ENCODE measurements at places on chromosomes 2 and 18.
A peak's percentile ranks its signal among the peaks of the same experiment; 100 is the strongest.

GRCh38 chr18:60935041-60935910, 398.0 kb upstream of the CDH20 start:
- no peak for DNase-seq

DNA sequence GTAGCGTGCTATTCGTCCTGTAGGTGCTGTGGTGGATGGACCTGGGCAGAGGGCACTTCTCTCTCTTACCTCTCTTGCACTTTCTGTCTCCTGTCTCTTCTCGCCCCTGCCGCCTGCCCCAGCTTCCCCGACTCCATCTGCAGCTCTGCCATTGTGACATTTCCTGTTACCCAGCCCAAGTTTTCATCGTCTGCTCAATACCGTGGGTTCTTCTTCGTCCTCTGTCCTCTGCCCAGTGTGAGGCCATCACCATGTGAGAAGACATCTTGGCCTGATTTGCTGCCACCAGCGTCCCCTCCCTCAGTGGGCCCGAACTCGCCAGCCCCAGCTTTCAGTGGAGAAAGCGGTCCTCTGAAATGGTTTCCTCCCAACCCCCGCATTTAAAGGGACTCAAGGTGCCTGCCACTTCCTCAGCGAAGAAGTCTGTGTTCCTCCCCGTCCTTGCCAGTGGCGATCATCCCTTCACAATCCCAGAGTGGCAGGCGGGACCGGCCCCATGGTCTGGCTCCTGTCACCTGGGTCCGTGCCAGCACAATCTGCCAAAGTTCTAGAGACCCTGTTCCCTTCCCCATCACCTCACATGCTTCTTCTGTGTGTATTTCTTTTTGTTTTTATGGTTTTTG, 18.0 kb downstream of the TGOLN2 start:
- DNase-seq: no peak

DNA sequence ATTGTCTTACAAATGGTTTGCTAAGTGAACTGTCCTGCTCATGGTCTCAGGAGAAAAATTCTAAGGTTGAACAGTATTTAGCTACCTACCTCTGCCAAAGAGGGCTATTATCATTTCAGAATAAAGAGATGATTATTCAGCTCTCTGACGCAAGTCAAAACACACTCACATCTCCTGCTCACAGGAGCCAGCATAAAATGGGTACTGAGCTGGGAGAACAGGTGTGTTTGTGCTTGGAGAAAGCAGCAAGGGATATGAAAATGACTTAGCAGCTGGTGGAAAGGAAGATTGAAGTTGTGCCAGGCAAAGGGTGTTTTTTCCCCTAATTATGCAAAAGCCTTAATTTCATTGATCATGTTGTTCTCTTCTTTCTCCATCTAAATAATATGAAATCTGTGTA, 47.3 kb upstream of the TANK start:
- DNase-seq: no peak

DNA sequence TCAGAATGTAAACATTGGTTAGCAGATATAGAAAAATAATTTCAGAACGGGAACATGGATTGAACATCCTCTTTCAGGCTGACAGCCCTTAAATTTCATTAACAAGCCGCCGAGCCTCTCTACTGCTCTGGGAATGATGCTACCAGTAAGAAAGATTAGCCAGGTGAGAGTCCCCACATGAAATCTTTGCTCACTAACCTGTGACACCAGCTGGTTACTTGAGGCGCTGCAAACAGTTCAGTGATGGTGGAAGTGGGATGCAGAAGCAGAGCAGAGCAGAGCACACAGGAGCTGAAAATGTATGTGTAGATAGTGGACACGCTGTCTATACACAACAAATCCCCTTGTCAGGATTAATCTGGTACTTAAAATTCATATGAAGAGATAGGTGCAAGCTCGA, 721.1 kb downstream of the DPP10 start:
- DNase-seq: no peak

GRCh38 chr2:157696036-157696435, 67.4 kb upstream of the ACVR1C start:
- DNase-seq: no peak

DNA sequence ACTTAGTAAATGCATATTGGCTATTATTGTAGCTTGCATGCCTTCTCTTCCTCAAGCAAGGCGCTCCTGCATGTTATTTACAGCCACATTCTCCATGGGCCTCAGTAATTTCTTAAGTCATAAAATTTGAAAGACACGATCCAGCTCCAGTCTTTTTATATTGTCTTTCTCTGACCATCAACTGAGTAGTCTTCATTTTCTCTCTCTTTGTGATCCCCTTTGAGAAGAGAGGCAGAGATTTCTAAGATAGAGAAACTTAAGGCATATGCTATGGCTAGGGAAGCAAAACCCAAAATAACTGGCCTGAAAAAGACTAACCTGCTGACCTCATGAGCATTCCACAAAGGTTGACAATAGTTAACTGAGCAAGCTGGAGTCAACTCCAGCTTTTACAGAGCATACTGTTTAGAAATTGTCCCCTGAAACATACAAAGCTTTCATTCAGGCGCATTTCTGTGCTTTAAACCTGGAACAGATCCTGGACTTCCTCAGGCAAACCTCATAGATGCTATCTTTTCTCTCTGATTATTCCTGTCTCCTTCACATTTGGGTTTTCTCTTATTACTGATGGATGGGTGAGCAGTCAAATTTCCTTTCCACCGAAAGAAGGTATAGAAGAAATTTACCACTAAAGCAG, 4.6 kb downstream of the DPP4 start:
- no peak for DNase-seq

DNA sequence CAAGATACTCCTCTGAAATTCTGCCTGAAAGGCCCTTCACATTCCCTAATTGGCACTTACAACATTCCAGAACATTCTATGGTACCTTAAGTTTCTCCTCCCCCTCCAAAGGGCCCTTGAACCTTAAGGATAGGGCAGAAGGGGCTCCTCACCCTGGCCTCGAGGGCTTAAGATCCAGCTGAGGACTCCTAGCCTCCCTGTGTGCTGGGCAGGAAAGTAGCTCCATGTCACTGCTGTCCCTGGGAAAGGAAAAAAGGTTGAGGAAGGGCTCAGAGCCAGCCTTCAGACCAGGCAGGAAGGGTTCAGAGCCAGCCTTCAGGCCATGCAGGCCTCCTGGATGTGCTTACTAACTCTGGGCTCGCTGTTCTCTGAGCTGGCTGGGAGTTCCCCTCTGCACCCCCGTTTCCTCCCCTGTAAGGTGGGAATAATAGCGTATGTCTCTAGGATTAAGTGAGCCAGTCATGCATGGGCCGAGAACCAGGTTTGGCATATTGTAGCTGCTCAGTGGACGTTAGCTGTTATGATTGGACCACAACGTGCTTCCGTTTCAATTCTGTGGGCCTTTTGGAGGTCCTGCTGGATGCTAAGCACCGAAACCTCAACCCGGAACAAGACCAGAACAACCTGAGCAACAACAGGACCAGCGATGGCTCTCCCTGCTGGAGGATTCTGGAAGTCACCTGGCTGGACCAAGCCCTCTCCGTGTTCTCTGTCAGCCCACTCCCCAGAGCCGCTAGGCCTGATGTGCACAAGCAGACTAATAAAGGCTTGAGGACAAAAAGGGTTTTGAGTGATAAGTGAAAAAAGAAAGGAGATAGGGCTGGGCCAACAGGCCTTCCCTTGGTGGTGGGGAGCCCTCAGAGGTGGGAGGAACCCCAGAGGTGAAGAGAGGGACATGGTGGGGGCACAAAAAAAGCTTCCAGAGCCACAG, 1.0 kb upstream of the B3GNT7 start:
- no peak for DNase-seq

DNA sequence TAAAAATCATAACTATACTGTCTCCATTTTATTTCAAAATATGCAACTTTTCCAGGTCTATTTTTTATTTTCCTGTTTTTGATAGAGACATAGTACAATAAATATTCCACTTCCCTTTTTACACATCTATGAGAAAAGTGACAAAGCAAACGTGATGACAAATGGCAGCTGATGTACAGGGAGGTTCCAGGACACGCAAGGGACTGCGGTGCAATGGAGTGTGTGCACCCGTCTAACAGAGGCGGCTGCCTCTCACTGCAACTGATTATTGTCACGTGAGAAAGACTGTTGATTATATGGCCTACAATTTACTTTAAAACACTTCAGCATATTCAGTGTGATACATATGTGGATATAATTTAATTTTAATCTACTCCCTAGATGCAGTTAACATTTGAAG, 142.6 kb downstream of the LRRC30 start:
- no peak for DNase-seq

- no peak for DNase-seq
These were observed 671.9 kb upstream of the SOX11 start for GRCh38 chr2:5020116-5020875.

- no peak for DNase-seq
These were observed 2.0 kb upstream of the TBC1D8 start for GRCh38 chr2:101153077-101153707.

GRCh38 chr18:4241090-4241617, 214.0 kb downstream of the DLGAP1 start:
- DNase-seq: no peak

DNA sequence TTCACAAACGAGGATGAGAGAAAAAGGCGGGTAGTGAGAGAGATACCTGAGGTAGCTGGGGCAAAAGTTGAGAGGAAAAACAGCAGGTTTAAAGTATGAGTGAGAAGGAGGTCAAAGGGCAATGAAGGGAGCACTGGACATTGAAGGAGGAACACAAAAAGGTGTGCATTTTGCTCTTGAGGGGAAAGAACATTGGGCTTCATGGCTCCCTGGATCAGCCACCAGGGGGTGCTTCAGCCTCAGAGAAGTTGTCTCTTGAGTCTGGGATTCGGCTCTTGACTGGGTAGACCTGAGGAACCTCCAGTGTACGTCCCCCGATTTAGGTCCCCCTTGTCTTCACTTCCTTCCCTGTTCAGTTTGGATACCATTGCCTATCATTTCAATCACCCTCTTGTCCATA, 128.5 kb downstream of the RAPGEF4 start:
- DNase-seq: peak; percentile 44

DNA sequence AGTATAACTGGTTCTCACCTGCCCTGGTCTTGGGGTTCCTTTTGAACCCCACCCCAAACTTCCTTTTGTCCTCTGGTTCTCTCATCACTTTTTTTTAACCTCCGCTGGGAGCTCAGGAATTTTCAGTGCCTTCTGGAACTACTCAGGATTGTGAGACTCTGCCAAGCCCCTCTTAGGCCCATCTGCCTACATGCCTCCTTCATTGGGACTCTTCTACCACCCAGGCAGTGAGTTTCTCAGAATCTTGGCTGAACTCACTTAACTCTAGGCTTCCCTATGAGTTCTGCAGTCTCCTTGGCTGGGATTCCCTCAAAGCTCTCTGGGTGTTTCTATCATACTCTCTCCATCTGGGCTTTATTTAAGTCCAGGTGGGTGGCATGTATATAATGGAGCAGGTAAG, 86.3 kb downstream of the MDH1 start:
- DNase-seq: no peak

GRCh38 chr18:58449464-58449863, 179.4 kb downstream of the ALPK2 start:
- no peak for DNase-seq

DNA sequence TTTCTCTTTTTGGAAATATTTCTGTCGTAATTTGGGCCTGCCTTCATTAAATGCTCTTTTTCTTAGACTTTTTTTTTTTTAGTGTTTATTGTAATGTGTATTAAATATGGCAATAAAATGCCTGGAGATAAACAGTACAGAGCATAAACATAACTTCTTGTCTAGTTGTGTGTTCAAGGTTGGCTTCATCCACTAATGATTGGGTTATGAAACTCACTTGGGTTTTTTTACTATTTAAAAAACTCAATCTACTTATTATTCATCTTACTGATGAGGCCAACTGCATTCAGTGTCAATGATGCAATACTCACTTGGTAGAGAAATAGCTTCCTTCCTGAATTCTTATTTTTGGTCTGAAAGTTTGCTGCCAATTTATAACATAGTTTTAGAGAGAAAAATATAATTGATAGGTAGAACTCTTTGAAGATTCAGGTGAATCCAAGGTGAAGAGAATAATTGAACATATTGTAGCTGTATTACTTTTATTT, 144.2 kb upstream of the NABP1 start:
- no peak for DNase-seq

DNA sequence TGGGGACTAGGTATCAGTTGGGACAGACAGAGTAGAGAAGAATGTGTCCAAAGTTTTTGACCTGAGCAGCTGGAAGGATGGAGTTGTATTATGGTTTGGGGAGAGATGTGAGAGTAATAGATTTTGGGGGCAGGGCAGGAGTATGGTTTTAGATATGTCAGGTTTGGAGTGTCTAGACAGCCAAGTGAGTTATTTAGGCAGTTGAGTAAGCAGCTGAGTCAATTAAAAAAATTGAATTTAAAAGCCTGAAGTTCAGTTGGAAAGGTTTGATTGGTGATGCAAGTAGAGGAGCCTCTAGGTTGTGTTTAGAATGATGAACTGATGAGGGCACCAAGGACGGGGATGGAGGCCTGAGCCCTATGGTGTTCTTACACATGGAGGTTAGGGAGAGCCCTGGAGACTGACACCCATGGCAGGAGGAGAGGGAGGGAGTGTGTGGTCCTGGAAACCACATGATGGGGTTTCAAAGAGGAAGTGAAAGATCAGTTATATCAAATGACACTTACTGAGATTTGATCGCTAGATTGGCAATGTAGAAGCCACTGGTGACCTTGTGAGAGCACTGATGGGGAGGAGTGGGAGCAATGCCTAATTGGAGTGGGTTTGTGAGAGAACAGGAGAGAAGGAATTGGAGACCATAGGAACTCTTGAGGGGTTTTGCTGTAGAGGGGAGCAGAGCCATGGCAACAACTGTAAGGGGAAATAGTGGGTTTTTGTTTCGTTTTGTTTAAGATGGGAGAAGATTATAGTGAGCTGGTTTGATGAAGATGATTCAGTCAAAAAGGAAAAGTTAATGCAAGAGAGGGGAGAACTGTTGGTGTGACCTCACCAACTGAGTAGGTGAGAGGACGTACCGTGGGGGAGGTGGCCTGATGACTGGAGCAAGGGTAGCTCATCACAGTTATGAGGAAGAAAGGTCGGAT, 10.3 kb downstream of the ITGA6 start:
- DNase-seq: no peak

DNA sequence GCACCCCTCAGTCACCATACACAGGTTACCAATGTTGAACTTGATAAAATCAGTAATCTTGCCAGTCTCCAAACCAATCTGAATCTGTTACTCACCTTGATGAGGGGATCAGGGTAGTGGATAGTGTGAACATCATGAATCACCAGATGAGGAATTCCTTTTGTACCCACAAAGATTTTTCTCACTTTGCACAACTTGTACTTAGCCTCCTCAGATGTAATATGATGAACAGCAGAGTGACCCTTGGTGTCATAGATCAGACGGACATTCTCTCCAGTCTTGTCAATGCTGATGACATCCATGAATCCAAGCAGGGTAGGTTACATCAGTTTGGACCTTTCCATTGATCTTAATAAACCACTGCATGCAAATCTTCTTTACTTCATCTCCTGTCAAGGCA, 54.7 kb downstream of the MDH1 start:
- DNase-seq: no peak

GRCh38 chr2:170012773-170013172, 165.2 kb upstream of the MYO3B start:
- DNase-seq: no peak

GRCh38 chr2:30218814-30219213, 12.5 kb upstream of the LBH start:
- DNase-seq: no peak

- DNase-seq: no peak
These were observed 78.5 kb upstream of the CTNNA2 start for GRCh38 chr2:79434362-79434761.

GRCh38 chr2:216557413-216557812, 58.8 kb downstream of the RPL37A start:
- DNase-seq: no peak

Data from left ventricle myocardium inferior (tissue), 1 donor.